ENCODE measurements at places on chromosomes 13 and 19.

DNA sequence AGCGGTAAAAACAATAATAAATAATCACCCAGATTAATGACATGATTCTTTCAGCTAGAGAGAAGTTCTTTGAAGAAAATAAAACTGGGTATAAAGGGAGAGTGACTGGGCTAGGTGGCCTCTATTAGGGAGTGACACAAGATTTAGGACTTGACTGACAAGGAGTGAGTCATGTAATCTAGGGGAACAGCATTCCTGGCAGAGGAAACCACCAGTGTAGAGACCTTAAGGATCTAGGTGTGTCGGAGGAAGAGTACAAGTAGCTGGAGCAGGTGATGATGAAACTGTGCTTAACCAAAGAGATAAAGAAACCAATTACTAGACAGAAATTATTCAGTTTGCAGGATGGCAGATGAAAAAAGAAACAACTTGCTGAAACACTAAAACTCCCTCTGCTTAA lies 248.0 kb downstream of the RFC3 start:
- DNase-seq: no peak

DNA sequence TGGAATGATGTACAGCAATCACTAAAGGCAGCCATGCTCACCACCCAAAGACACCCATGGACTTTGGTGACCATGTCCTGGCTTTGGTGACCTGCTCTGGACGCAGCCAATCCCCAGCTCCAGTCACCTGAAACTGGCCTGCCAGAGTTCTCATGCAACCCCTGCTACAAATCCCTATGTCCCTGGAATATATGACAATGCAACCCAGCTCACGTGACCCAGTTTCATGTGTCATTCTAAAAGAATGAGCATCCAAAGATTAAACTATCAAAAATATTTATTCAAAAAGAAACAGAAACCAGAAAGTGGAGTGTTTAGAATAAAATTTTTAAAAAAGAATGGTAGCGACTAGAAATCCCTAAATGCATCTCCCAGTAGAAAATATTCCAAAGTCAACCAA lies 203.3 kb upstream of the IRS2 start:
- DNase-seq: no peak

DNA sequence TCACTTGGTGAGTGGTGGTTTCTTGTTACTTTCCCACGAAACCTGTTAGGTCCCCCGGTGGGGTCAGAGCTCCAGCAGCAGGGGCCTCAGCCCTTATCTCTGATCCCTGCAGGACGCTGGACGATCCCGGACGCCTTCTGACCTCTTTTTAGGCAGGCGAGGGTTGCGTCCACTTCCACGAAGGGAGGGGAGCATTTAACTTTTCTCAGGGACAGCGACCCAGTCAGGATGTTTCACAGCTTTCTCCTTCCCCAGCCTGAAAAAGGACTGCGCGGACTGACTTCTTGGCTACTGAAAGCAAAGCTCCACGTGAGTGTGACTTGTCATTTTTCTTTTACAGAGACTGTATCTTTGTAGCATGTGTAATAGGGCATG lies 692 bp downstream of the ZNF234 start:
- DNase-seq: peak; percentile 30

- DNase-seq: peak; percentile 2
Measured at GRCh38 chr19:9498183-9498902, at the start of gene ZNF560. Gene ZNF560 (minus strand): TSS chr19:9498616. CDS start chr19:9475313, 23,303 bp downstream.
